Stimulated activated CD4-positive, alpha-beta T cell treated with anti-CD3 and anti-CD28 coated beads, Interleukin-2, amount 100 ng/mL, for 4 hours (primary cell): ENCODE measurements at places on chromosomes 11 and 22.

DNA sequence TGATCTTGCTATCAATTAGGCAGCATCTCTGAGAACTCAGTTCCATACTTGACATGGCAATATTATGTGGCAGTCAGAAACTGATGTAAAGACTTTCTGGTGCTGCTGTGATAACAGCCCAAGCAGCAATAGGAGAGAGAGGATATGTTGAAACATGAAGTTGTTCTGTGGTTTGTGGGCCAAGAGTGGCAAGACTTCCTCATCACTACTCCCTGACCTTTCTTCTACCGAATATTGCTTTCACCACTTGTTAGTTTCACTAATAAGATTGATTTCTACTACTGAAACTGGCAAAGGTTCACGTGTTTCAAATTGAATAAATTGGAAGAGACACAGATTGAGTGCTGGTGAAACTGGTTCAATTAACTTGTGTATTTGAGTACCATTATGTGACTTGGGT lies 852.6 kb upstream of the RAG2 start:
- DNase-seq = no peak

DNA sequence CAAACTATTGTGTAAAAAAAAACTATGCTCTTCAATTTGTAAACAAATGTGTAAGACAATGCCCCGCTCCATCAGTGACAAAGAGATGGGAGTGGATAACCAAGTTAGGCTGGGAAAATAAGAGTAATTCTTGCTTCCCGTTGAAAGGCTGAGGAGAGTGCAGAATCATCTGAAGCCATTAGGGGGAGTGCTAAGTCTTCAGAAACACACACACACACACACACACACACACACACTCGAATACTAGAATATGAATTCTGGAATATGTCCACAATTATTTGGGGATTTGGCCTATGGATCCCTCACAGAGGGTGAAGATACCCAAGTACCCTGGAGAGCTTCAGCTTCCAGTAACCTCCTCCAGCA lies 27.8 kb upstream of the ROBO3 start:
- DNase-seq = no peak

DNA sequence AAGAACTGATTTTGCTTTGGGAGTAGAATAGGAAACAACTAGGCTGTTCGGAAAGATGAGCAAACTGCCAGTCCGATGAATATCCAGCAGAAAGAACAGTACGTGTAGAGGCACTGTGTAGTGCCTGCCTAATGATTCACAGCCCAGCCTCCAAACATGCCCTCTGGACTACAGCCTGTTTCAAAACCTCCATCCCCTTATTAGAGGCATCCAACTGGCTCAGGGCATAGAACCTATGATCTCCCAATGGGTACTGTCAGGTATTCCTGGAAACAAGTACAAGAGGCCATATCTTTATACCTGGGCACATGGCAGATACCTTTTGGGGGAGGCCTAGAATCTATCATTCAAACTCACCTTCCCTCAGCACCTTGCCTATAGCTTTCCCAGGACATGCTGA lies 4.9 kb downstream of the RRP8 start:
- DNase-seq = no peak

- DNase-seq = no peak
Observed at GRCh38 chr11:60842668-60843600, 1.0 kb downstream of the CCDC86 start.

DNA sequence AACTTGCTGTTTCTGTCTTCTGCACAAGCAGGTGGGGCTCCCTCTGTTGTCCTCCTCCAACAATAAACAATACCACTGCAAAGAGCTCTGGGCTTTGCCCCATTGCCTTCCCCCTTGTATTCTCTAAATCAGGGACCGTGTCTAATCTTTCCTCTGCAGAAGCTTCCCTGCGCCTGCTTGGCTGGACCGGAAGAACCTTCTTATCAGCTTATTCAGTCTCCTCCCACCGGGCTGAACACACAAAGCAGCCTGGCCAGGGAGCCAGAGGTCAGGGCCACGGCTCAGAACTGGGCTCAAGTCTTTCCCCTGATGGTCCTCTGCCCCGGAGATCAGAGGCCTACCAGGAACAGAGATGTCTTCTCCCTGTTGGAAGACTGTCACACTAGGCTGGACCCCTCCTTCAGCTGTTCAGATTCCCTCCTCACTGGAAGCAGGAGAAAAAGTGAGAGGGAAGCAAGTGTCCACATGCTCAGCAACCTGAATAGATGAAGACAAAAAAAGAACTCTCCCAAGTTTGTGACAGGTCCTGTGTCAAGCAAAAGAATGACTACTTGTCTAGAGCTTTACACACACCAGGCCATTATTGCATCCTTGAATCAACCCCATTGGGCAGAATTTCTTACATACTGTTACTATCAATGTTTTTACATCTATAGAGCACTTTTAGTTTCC lies 63.7 kb downstream of the RAB30 start:
- no peak for DNase-seq
